GM04504 (cell line): ENCODE measurements at places on chromosomes 2 and 18.

DNA sequence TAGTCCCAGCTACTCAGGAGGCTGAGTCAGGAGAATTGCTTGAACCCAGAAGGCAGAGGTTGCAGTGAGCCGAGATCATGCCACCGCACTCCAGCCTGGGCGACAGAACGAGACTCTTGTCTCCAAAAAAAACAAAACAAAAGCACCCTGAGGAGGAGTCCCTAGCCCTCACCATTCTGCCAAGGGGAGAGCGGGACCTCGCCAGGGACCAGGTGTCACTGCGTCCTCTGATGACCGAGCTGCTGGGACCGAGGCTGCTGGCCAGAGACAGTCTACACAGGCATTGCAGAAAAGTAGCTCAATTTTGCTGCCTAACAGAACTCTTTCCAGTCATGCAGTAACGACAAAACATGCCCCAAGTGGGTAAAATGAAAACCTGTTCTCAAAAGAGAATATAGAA lies 18.4 kb downstream of the NCK2 start:
- no peak for DNase-seq

DNA sequence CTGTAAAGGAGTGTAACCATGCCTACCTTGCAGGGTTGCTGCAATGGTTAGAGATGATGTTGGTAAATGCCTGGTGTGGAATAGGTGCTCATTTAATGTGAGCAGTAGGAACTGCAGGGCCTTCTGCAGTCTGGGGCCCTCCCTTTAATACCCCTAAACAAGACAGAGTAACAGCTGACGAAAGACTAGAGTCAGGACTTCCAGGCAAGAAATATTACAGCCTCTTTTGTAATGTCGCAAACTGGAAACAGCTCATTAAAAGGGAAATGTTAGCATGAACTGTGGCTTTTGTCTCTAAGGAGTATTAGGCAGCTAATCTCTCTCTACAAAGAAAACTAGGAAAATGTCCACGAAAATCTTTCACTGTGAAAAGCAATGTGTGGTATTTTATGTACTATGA lies 26.0 kb downstream of the MARCO start:
- no peak for DNase-seq

- no peak for DNase-seq
Measured at GRCh38 chr2:62202019-62202722, 6.3 kb downstream of the B3GNT2 start.

GRCh38 chr2:165281387-165281786 lies 42.2 kb downstream of the SCN2A start:
- no peak for DNase-seq

DNA sequence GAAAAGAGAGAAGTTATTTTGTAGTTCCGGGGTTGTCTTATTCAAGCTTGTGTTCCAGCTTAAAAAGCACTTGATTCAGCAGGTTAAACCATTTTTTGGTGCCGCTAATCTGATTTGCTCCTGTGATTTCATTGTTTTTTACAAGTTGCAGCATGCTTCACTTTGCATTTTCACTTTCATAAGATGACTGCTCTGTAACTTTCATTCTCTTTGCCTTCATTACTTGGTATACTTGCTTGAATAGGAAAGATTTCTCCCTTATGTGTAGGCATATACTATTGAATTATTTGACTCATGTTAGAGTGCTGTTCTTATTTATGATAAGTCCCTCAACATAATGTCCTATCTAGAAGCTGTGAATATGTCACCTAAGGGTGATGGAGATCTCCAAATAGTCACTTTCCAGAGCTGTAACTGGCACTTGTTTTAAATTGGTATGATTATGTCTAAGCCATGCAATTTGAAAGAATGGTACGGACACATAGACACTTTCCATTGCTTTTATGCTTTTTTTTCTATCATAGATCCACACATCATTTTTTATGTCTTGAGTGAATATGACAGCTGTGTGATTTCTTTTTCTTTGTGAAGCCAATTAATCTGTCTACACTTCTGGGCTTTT lies 254.5 kb downstream of the DSEL start:
- no peak for DNase-seq

DNA sequence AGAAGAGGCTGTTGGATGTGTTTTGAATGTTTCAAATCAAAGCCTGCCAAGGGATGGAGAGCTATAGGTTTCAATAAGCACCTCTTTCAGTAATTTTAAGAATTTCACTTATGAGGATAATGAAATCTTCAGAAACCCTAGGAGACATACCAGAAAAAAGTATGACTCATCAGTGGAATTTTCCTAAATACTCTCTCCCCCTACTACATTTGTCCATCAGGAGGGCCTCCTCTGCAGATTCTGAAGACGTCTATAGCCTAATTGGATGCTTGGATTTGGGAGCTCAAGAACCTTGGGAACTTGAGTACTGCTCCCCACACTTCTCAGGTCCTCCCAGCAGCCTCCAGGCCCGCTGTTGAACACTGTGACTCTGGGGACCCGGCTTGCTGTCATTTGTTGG lies 374.3 kb downstream of the SLC4A3 start:
- no peak for DNase-seq

DNA sequence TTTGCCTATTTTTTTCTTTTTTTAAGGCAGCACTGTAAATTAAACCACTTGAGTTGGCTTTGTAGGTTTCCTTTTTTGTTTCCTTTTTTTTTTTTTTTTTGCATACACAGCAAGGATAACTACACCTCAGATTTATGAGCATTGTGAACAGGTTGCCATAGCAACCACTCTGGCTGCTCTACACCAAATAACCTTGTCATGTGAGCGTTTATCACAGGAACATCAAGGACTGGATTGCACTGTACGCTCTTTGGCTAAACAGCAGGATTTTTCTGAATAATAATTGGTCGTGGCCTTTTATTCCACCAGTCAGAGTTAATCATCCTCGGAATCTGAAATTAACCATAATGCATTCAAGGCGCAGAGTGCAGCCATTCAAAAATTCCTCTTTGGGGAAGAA lies 199.1 kb upstream of the SLC14A2 start:
- DNase-seq: no peak

GRCh38 chr2:169716238-169716886 lies 17.3 kb upstream of the KLHL23 start:
- DNase-seq: peak; percentile 73

DNA sequence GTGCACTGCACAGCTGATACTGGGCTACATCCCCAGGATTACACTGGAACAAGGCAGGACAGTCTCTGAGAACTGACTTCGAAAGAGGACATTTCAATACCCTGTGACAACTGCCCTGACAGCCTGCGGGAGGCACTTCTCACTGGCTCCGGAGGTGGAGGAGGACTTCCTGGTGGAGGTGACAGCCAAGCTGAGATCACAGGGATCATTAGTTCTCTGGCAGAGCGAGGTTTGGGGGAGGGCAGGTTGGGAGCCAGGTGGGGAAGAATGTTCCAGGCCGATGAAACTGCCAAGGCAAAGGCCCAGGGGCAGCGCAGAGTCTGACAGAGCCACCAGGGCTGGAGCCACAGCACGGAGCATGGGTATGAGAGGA lies 28.0 kb upstream of the NPAS2 start:
- DNase-seq: no peak

DNA sequence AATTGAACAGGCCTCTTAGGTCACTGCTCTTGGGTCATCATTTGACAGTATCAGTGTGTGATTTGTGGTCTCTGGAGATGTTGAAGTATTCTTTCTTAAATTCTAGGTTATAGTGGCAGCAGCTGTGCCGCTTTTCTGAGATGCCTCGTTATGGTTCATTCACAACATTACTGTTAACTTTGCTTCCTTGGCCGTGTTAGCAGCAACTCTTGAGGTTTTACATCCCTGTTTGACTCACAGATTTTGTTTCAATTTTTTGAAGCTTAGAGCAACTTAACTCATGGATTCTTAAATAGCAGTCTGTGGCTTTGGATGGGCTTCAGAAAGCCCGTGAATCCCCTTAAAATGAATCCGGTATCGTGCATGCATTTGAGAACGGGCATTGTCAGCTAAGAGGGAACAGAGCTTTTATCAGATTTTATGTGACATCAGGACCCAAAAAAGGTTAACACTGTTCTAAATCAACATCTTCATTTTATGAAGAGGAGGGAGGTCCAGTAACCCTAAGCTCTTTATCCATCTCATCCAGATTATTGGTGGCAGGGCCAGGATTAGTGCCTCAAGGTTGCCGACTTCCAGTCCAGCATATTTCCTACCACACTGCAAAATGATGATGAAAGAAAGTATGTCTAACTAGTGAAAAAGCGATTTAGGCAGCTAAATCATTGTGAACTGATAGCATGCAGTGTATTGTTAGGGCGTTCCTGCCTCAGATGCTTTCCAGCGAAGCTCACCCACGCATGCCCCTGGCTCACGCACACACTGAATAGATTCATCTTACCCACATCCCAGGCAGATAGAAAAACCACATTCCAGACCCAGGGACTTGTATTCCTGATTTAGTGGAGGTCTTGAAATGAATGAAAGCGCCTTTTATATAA lies 5.1 kb downstream of the TRIB2 start:
- no peak for DNase-seq

- no peak for DNase-seq
Measured at GRCh38 chr18:41875094-41875780, 79.8 kb upstream of the PIK3C3 start.

- no peak for DNase-seq
Measured at GRCh38 chr2:33927756-33928155, 328.7 kb upstream of the FAM98A start.

DNA sequence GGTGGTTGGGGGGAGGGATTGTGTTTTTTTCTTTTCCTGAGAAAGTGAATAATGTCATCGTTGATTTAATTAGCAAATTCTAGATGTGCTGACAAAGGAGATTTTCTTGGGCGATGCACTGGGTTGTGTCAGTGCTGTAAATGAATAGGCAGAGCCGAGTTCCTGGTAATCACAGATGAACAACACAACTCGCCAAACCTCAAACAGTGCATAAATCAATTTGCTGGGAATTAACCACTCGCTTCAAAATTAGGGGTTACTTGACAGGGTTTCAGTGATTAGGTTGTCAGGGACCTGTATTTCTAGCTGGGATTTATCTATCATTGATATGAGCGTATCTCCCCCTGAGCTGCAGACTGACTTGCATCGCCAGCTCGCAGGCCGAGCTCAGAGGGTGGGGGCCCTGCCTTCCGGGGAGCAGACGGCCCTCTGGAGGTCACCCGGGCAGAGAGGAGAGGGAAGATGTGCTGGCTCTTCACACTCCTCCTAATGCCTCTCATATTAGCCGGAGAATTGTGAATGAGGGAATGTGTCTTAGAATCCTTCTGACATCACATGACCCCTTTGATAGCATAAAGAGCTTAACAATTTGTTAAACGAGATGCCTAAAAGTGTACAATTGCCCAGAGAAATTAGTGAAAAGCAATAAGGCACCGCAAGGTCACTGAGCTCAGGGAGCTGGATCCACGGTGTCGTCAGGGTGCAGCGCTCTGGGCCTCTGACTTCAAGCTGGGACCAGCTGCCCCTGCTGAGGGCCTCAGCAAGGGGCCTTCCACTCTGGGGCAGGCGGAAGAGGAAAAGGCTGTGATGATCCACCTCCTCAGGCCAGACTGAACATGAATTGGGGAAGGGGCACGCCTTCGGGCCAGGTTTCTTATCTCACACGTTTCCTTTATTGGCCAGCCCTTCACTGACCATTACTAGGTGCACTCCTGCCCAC lies 48.9 kb downstream of the SMIM21 start:
- DNase-seq: no peak

- no peak for DNase-seq
Measured at GRCh38 chr2:46485002-46485401, 5.6 kb downstream of the TMEM247 start.

DNA sequence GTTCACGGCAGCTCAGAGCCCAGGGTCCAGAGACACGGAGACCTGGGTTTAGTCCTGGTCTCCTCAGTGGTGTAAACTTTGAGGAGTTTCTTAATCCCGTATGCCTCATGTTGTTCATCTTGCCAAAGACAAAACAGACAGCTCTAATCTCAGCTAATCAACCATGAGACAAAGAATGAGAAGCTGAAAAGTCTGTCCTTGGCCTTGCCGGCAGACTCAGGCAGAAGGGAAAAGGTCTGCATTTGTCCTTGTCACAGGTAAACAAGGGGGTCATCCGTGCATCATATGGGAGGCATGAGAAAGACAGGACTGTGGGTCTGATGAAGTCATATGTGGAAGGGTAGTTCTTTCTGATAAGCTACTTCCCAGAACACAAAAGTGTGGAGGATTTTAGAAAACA lies 1.8 kb upstream of the ARMC9 start:
- no peak for DNase-seq

DNA sequence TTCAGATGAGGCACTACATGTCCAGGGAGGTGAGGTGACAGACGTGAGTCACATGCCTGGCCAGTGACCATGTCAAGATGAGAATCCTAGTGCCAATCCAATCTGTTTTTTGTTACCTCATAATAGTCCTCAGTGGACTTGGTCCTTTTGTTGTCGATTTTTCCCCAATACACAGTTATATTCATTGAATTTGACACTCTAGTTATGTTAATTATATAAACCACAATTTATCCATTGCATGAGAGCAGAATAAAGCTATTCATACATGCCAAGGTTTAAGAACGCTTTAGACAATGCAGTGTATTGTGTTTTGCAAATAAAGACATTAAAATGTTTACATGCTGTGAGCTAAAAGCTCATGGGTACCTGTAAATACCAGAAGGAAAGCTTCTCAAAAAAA lies 21.6 kb upstream of the TMEFF2 start:
- no peak for DNase-seq

- no peak for DNase-seq
Measured at GRCh38 chr18:67651438-67651837, 134.9 kb upstream of the DSEL start.

DNA sequence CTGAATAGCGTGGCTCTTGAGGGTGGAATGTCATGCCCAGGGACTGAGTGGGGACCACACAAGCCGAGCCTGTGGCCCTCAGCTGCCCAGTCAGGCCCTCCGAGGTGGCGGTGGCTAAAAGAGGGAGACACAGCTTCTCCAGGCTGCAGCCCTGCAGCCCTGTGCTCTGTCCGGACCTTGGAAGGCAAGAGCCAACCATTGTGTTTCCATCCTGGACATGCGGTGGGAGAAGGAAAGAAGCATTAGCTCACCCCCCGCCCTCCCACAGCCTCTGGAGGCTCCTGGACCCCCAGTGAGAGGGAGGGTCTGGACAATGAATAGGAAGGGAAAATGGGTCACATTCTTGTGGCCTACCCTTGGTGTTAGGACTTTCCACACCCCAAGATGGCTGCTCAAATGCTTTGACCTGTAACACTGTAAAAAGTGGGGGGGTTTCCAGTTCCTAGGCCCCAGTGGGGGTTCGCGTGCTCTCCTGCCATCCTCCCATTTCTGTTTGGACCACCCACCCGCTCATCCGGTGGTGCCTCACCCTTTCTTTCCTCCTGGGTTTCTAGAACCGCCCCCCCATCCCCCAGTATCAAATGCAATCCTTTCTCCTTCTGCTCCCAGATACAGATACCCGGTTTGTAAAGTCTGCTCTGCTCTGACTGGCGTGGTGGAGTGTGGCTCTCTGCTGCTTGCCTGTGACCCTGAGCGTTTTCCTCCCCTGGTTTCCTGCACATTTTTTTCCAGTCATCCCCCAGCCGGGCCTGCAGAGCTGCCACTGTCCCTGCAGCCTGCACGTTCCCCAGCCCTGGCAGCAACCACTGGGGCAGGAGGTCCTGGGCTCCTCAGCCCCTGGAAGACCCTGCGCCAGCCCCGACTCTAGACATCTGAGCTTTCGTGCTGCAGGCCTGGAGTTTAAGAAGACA lies 36.3 kb upstream of the SMAD7 start:
- DNase-seq: no peak

GRCh38 chr2:216499641-216500218 lies 1.1 kb downstream of the RPL37A start:
- DNase-seq: no peak
